ENCODE measurements at places on chromosomes 3 and 15. TPM values are rescaled to one million over a fixed set of nuclear protein-coding genes. Genes with fewer than 3 reads are reported as not detected.
A peak's percentile ranks its signal among the peaks of the same experiment; 100 is the strongest.

DNA sequence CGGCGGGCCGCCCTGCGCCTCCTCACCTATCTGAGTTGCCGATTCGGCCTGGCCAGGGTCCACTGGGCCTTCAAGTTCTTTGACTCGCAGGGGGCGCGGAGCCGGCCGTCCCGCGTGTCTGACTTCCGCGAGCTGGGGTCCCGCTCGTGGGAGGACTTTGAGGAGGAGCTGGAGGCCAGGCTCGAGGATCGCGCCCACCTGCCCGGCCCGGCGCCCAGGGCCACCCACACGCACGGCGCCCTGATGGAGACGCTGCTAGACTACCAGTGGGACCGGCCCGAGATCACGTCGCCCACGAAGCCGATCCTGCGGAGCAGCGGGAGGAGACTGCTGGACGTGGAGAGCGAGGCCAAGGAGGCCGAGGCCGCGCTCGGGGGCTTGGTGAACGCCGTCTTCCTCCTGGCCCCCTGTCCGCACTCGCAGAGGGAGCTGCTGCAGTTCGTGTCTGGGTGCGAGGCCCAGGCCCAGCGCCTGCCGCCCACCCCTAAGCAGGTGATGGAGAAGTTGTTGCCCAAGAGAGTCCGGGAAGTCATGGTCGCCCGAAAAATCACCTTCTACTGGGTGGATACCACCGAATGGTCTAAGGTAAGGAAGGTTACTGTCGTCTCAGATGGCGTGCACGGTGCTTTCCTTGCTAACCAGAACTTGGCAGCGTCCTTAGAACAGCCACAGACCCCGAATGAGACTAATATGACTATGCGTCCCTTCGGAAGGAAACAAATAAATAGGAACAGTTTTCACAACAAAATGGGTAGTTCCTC lies 567 bp downstream of the TICRR start:
- DNase-seq: no peak

DNA sequence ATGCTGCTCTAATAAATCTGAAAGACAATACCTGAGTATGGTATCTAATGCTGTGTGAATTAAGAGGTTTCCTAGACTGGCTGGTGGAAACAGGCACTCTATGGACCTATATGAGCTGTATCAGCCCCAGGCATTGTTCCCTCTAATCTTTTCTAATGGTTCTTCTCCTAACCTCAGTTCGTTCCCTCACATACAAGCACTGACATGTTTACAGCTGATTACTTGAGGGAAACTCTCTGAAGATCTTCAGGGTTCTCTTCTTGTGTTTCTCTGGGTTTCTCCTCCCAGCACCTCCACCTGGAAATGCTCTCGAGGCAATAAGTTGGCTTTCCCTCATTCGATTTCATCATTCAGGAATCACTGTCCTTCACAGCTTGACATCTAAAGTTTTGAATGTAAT lies 52.9 kb downstream of the KLF15 start:
- DNase-seq: no peak

Gene SLC24A5
- 0.14 TPM for polyA plus RNA-seq

Gene RTP1
- not detected for polyA plus RNA-seq

- no peak for DNase-seq
Measured at GRCh38 chr3:129070086-129070885, 9.7 kb downstream of the GP9 start.

DNA sequence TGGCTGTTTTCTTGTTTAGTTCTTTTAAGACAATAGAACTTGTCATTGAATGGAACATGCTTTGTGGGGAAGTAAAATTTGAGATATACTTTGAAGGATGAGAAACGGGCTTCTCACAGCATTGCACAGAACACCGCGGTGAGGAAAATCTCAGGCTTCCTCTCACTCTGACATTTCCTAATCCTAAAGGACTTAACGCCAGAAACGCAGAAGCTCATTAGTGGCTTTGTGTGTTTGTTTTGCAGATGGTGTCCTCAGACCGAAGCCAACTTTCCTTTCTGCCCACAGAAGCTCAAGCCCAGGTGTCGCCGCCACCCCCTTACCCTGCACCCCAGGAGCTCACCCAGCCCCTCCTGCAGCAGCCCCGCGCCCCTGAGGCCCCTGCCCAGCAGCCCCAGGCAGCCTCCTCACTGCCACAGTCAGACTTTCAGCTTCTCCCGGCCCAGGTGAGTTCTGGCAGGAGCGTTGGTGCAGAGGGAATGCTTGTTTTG lies 78.9 kb upstream of the BLM start:
- no peak for DNase-seq

Gene FGF12
- 2.9 TPM for polyA plus RNA-seq

DNA sequence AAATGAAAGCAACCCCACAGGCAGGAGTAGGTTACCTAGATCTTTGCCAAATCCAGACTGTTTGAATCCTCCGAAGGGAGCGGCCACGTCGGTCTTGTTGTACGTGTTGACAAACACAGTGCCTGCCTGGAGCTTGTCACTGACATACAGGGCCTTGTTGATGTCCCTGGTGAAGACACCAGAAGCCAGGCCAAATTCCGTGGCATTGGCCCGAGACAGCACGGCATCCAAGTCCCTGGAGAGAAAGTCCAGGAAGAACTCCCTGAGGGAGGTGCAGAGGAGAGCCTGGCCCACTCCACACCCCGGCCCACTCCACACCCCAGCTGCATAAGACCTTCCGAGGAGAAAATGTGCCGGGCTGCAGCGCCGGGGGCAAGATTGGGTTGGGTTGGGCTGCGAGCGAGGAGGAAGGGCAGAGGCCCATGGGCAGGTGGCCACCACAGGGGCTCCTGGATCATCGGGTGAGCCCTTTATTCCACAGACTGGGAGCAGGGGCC lies 21.8 kb upstream of the SLC41A3 start:
- DNase-seq: no peak

DNA sequence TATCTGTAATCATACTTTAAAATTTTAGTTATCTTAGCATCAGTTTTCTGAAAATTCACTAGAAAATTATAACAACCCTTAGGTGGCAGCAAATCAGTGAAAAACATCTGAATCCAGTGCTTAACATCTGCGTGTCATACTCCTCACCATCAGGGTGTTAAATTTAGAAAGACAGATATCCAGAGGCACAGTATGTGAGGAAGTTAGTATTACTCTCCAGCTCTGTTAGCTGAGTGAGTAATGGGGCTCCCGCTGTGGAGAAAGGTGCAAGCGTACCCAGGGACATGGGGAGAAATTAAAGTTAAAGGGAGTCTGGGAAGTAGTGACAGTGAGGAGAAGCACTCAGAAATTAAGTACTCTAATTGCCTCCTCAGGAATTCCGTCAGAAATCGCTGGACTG lies 50.9 kb downstream of the CEP63 start:
- no peak for DNase-seq

GRCh38 chr3:157408499-157409149 lies 28.0 kb upstream of the PTX3 start:
- no peak for DNase-seq

DNA sequence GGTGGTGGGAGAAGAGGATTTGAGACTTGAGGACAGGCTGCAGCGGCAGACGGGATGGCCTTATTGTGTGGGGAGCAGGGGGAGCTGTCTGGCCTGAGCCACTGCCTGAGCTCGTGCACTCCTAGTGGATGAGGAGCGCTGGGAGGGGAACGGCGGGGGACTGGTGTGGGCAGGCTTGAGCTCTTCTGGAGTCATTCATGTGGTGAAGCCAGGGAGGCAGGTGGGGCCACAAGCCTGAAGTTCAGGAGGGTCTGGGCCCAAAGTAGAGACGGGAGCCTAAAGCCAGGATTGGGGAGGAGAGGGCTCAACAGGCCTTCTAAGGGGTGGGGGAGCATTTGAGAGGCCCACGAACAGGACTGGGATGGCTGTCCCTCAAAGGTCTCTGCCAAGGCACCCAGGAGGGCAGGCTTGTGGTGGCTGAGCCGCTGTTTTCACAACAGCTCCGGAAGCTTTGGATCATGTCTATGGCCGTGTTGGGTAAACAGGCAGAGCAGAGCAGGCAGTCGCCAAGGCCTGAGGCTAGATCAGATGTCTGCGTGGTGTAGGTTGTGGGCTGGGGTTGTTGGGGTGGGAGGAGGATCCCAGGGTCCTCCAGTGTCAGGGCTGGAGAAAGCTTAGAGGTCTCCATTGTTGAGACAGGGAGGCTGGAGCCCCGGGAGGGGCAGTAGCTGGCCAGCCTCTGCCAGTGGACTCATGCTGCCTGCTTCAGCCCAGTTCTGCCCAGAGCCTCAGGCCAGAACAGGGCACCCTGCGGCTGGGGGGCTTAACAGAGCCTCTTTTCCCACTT lies 8.2 kb downstream of the PRKCD start:
- DNase-seq: no peak

DNA sequence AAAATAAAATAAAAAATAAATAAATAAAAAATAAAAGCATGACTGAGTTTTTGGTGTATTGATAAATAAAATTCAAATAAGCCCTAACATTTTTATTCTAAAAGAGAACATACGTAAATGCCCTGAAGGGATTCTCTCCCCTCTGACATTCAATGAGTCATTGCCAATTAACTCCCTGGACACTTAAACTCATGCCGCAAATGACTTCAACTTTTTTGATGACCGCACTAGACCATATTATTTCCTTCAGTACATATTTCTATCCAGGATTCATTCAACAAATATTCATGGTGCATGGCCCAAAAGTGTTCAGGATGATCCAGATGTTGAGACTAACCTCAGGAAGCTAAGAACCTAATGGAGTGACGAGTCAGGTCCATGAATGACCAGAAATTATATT lies 195.9 kb upstream of the LRRN1 start:
- no peak for DNase-seq

- no peak for DNase-seq
Measured at GRCh38 chr3:43709022-43709421, 18.3 kb downstream of the ABHD5 start.

DNA sequence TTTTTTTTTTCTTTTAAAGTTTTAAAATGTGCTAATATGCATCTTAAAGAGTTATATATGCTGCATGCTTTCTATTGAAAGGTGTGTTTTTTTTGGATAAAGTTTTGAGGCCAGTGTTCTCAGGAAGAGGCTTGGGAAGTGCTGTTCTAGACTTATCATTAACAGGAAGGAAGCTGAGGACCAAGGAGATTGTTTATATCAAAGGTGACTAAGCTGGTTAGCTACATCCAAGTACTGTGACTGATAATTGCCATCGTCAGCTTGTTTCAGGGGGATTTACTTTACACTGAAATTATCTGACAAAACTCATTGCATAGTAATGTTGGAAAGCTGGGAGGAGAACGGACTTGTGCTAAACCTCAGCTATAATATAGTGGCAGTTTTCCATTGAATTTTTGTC lies 36.3 kb upstream of the UTS2B start:
- no peak for DNase-seq

Gene PLA2G4D
- 0.08 TPM for polyA plus RNA-seq

Gene XCR1
- 0.35 TPM for polyA plus RNA-seq

DNA sequence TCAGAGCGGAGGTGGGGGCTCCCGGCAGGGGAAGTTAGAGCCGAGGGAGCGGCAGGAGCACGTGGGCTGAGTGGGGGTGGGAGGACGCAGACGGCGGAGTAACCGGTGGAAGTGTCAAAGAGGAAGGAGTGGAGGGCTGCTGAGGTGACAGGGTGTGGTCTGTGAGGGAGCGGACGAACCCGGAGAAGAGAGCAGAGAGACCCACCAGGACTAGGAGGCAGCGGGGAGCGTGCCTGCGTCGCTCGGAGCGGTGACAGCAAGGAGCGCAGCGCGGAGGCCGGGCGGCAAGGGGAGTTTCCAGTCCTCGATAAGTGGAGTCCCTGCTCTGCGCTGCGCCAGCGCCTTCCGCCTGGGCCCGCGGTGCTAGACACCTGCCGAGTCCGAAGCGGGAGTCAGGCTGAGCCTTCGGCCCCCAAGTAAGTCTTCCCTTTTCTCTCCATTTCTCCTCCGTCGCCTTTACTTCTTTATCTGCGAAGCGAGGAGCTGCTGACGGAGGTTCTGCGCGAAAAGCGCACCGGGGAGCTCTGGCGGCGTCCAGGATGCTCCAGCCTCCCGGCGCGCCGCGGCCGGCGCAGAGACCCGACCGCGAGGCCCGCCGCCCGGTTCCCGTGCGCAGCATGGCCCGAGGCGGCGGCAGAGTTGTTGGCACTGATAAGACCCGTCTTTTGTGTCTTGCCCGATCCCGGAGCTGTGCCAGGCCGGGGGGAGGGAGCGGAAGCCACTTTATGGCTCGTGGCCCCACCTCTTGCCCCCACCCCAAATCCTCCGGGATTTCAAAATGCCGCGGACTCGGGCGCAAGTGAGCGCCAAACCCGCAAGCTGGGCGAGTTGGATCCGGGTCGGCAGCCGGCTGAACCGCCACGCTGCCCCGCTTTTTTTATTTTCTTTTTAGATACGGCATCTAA lies 533.0 kb upstream of the SEMA6D start:
- DNase-seq: peak; percentile 36

- DNase-seq: no peak
Measured at GRCh38 chr3:151265866-151266265, 12.5 kb downstream of the P2RY14 start.

Gene CCRL2
- polyA plus RNA-seq: 0.74 TPM

- no peak for DNase-seq
Measured at GRCh38 chr3:14549256-14549919, 9.2 kb upstream of the GRIP2 start.

Gene CPNE4
- 0.15 TPM for polyA plus RNA-seq

Gene SPG11
- polyA plus RNA-seq: 42.8 TPM

GRCh38 chr3:103919327-103919726 lies 1447.4 kb upstream of the ALCAM start:
- DNase-seq: no peak

Gene SLC12A1
- polyA plus RNA-seq: 0.03 TPM

DNA sequence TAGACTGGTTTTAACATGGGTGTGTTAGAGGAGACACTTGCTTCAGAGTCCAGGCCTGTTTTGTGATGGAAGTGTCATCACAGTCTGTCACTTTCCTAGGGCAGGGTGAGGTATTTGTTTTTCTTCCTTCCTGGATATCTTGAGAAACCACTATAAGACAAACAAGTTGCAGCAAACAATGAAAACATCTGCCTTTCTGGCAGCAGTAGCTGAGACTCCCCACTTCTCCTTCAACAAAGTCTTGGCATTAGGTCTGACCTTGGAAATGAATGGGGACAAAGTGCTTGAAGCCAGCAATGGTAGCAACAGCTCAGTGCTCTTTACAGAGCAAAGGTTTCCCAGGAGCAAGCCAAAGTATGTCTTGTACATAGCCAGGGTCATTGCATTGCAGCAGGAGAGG lies 64.6 kb downstream of the CD200 start:
- no peak for DNase-seq

- no peak for DNase-seq
Measured at GRCh38 chr15:100340721-100341238, 995 bp downstream of the ADAMTS17 start.

- DNase-seq: no peak
Measured at GRCh38 chr3:138761002-138761401, 73.7 kb downstream of the PIK3CB start.

GRCh38 chr15:81562986-81563385 lies 189.0 kb upstream of the TMC3 start:
- no peak for DNase-seq

Gene ETV5
- 23.1 TPM for polyA plus RNA-seq

Gene FAM43A
- 18.7 TPM for polyA plus RNA-seq
